ENCODE measurements at places on chromosomes 1 and 21. TPM values are rescaled to one million over a fixed set of nuclear protein-coding genes. Genes with fewer than 3 reads are reported as not detected.

The USF1 gene
- 57.0 TPM for total RNA-seq

GRCh38 chr21:14259747-14260146 lies 43.8 kb downstream of the RBM11 start:
- no peak for DNase-seq

- DNase-seq: no peak
Measured at GRCh38 chr21:22632176-22632575, 1634.0 kb downstream of the NCAM2 start.

- no peak for DNase-seq
Measured at GRCh38 chr1:185813401-185813979, 79.3 kb downstream of the HMCN1 start.
